Astrocyte (in vitro differentiated cells and primary cell): ENCODE measurements at places on chromosomes 11 and 22. TPM values are rescaled to one million over a fixed set of nuclear protein-coding genes. Genes with fewer than 3 reads are reported as not detected.

Gene TMPRSS4
- total RNA-seq, result not detected in 2 replicates

Gene NRGN
- total RNA-seq, result 1.5 and 1.7 TPM in 2 replicates

Gene GTSE1
- total RNA-seq, result 2.4 and 4.1 TPM in 2 replicates

DNA sequence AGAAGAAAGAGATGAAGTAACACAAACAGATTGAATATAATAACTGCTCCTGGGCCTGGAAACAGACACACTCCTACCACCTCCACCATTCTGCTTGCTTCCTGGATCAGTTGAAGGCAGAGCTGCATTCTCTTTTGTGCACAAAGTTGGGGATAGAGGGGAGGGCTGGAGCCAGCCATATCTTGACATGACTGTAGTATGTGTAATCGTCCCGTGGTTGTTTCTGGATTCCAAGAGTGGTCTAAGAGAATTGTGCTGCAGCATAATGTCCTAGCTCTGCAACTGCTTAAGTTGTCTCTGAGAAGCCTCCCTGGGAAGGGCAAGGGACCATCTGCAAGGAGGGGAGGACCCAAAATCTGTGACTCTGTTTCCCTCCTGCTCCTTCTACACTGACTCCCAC, 3.2 kb downstream of the CRY2 start:
- peak; percentile 52 for DNase-seq

DNA sequence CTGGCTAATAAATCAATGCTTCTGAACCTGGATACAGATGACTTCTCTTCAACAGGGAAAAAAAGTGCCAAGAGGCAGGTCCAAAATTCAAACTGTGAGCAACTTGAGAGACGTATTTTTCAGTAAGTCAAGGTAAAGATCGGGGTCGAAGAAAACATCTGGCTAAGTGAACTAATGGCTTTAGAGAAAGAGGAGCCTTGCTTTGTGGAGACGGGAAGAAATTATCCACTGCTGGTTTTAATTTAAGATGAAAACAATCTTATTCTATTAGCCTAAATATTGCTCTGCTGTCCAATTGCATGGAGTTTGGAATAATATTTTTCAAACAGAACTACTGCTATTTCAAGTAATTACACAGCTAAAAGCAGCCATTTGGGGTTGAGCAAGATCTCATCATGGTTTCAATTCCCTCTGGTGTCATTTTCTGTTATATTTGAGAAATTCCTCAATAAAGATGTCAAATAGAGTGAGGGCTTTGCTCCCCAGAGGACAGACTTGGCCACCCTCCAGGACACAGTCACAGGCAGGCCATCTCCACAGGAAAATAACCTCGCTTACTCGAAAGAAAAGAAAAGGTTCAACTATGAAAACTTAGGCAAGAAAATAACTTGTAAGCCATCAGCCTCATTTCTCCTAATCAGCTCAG, 29.8 kb downstream of the SCUBE1 start:
- no peak for DNase-seq

GRCh38 chr11:44780940-44781631, 54.3 kb downstream of the TSPAN18 start:
- no peak for DNase-seq

- DNase-seq, result no peak
These were observed at the start of gene IFITM5 for GRCh38 chr11:299081-299891. TSS of gene IFITM5 (minus strand) at chr11:299526. CDS start at chr11:299490, 36 bp downstream.

- peak; percentile 56 for DNase-seq
These were observed 193.6 kb downstream of the FAM76B start for GRCh38 chr11:95595973-95596489.

GRCh38 chr11:6737872-6738466, 33.8 kb downstream of the OR2AG2 start:
- DNase-seq, result peak; percentile 6

DNA sequence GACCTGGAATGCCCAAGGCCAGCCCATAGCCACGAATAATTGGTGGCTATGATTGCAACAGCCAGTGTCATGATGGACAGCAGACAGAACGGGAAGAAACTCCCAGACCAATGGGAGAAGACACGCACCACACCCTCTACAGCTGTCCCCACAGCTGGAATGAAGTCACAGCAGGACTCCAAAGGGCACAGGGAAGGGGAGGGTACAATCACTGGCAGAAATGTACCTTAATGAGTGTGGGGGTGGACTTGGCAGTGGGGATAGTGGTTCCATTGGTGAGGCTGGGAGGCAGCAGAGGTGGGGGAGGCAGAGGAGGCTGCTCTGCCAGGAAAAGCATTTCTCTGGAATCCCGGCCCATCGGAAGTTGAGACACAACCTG, 52.9 kb downstream of the SGSM3 start:
- DNase-seq, result no peak

GRCh38 chr11:1869427-1870325, 16.8 kb downstream of the LSP1 start:
- DNase-seq, result no peak
